ENCODE measurements at places on chromosomes 4 and X.

- peak; percentile 26 for DNase-seq
Measured at GRCh38 chr4:48778431-48779094, 1.5 kb downstream of the FRYL start.

DNA sequence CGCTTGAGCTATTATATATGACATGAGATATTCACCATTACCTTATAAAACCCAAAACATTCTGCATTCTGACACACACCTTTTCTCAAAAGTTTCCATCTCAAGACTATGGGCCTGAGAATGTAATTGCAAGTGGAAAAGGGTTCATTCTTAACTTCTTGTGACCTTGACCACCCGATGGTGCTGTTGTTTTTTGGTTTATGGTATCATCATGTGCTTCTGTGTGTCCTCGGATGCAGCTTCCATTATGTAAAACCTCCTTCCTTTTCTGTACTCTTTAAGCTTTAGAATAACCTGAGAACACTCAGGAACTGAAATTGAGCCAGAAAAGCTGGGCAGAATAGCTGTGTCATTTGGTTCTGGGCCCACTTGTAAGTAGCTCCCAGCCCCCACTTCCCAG is 16.2 kb upstream of the PUDP start:
- no peak for DNase-seq

DNA sequence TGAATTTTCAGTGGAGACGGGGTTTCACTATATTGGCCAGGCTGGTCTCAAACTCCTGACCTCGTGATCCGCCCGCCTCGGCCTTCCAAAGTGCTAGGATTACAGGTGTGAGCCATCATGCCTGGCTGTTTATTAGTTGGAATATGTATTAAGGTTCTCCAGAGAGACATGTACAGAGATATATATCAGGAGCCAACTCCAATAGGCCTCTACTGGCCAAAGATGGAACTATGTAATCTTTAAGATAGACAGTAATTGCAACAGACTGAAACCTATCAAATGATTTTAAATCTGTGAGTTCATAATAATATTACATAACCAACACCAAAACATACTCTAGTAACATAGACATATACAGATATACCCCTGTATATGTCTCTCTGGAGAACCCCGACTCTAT is 5.8 kb upstream of the DMP1 start:
- DNase-seq = no peak

- no peak for DNase-seq
Measured at GRCh38 chr4:72320223-72320948, 248.6 kb downstream of the ADAMTS3 start.

- DNase-seq = no peak
Measured at GRCh38 chrX:119647552-119648420, 41.6 kb upstream of the NKRF start.

- no peak for DNase-seq
Measured at GRCh38 chr4:184962125-184962638, 56.1 kb upstream of the HELT start.

Data from hematopoietic multipotent progenitor cell treated with erythropoietin and hydrocortisone succinate and interleukin-3 and kit ligand, for 17 days (in vitro differentiated cells).